ENCODE measurements at places on chromosomes 7 and 10. TPM values are rescaled to one million over a fixed set of nuclear protein-coding genes. Genes with fewer than 3 reads are reported as not detected.

HOXA3 gene
- 0.17 TPM for total RNA-seq

TUBAL3 gene
- not detected for total RNA-seq

PWWP2B gene
- 3.2 TPM for total RNA-seq

BEND7 gene
- 4.1 TPM for total RNA-seq

NEUROG3 gene
- not detected for total RNA-seq

GRCh38 chr10:15824498-15824897, 35.8 kb downstream of the MINDY3 start:
- no peaks in the 10 kb centered on the region for H3K4me1 ChIP-seq
- no peaks in the 10 kb centered on the region for H3K27me3 ChIP-seq
- H3K27ac ChIP-seq = no peak overlapping the region
- peaks cover 9% of the 10 kb centered on the region for H3K36me3 ChIP-seq
- DNase-seq = no peak

DNA sequence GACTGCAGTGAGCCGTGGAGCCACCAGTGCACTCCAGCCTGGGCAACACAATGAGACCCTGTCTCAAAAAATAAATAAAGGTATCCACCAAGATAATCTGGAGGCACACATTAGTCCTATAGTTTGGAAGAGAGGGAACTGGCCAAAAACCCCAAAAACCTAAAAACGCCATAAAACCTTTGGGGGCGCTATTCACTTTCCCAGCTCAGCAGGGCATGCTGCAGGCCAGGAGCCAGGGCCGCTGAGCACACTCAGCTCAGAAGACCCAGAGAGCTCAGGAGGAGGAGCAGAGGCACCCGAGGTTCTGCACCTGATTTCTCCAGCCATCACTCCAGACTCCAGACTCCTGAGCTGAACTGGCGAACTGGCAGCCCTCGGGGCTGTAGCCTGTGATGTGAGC, 167.2 kb upstream of the IMMP2L start:
- DNase-seq = no peak
- no peak overlapping the region for H3K4me3 ChIP-seq
- no peaks in the 10 kb centered on the region for H3K4me1 ChIP-seq
- no peaks in the 10 kb centered on the region for H3K27me3 ChIP-seq

DNA sequence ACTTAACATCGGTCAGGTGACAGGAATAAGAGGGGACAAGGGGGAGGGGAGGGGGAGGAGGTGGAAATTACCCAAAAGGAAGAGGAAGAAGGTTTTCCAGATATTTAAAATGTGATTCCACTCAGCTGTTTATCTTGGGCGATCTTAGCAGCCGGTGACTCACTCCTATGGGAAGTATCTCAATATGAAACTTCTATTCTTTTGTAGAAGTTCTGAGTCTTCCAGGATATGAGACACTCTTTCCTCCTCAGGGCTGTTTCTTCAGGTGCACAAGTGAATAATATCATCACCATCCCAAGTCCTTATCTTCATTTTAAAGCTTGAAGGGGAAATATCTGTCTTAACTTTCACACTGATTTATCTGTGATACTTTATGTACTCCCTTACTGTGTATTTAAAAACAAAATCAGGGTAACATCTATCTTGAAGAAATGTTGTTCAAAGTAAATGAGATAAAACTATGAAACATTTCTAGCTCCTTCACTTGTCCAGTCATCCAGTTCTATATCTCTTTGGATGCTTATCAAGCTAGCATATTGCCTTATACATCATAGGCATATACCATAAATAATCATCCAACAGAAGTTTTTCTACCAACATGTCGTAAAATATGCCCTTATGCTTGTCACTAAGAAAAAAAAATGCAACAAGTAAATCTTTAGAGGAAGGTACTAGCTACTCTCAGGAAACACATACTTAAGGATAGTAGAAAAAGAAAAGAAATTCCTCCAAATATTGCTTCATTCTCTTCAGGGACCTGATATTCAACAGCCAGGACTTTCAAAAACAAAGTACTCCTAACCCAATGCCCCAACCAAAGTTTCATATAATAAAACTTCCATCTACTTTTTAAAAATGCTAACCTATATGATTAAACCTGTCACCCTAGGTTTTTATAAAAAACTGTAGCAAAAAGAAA, 13.7 kb downstream of the DOCK4 start:
- H3K4me1 ChIP-seq = peaks cover 12% of the 10 kb centered on the region
- H3K4me3 ChIP-seq = no peak overlapping the region
- H3K27me3 ChIP-seq = no peaks in the 10 kb centered on the region
- no peaks in the 10 kb centered on the region for H3K36me3 ChIP-seq

DNA sequence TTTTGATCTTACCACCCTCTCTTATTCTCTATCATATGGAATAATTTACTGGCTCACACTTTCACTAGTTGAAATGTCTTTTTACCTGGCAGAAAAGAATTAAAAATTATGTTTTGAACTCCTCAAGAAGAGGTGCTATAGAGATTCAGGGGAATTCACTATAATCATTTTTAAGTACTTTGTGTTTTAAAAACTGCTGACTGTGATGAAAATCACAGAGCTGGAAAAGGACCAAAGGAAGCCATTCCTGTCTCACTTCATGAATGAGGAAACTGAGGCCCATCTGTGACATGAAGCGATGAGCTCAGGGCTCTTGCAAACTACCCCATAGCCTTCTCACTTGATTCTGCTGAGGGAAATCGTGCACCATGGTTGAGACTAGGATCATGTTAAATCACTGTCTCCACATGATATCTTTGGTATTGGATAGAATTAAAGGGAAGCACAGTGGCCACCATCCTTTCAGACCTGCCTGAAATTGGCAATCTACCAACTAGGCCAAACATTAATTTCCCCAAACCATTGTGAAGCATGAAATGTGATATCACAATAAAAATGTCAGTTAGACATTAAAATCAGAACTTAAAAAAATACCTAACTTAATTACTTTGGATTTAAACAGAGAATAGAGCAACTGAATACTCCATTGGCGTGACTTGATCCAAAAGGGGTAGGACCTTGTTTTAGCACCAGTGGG, 141.0 kb downstream of the FZD1 start:
- H3K36me3 ChIP-seq = no peaks in the 10 kb centered on the region
- H3K4me3 ChIP-seq = no peak overlapping the region
- H3K27ac ChIP-seq = no peak overlapping the region

- no peaks in the 10 kb centered on the region for H3K36me3 ChIP-seq
- no peak overlapping the region for H3K27ac ChIP-seq
- no peak overlapping the region for H3K4me3 ChIP-seq
- no peaks in the 10 kb centered on the region for H3K27me3 ChIP-seq
Measured at GRCh38 chr10:85767891-85768290, 598.7 kb downstream of the GRID1 start.

- H3K4me1 ChIP-seq = no peaks in the 10 kb centered on the region
- no peak overlapping the region for H3K27ac ChIP-seq
- H3K27me3 ChIP-seq = no peaks in the 10 kb centered on the region
- no peaks in the 10 kb centered on the region for H3K36me3 ChIP-seq
Measured at GRCh38 chr10:30750971-30751677, 121.6 kb upstream of the LYZL2 start.

DNA sequence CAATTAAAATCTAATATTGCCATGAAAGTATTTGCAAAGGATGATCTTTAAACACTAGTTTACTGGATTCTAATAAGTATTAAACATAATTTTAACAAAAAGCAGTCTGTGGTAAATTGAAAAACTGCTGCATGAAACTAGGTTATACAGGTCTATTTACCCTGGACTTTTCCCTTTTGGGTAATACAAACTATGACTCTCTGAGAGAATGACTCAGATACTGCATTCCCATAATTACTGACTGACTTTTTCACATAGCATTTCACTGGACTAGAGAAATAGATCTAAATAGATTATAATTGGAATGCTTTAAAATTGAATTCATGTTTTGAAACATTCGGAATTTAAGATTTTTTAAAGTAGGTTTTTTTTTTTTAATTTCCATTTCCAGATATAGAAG, 395.7 kb downstream of the THSD7A start:
- H3K27me3 ChIP-seq = no peaks in the 10 kb centered on the region
- H3K4me3 ChIP-seq = no peak overlapping the region
- no peaks in the 10 kb centered on the region for H3K4me1 ChIP-seq
- no peak for DNase-seq
- no peaks in the 10 kb centered on the region for H3K36me3 ChIP-seq

DNA sequence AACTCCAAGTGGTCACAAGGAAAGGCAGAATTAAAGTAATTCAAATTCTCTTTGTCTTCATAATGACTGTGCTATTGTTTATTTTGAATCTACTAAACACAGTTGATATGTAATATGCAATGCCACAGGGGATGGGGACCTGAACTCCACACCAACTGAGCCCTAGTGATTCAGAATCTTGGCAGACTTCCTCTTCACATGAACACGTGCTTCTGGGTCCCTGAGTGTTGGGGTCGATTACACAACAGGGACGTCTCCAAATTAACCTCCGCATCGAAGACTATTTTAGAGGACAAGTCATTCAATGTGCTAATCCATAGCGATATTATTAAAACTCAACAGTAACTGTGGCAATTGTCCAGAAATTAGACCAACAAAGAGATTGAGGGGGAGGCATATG, 95.3 kb upstream of the CARD11 start:
- DNase-seq = no peak
- no peak overlapping the region for H3K4me3 ChIP-seq
- no peaks in the 10 kb centered on the region for H3K27me3 ChIP-seq

DNA sequence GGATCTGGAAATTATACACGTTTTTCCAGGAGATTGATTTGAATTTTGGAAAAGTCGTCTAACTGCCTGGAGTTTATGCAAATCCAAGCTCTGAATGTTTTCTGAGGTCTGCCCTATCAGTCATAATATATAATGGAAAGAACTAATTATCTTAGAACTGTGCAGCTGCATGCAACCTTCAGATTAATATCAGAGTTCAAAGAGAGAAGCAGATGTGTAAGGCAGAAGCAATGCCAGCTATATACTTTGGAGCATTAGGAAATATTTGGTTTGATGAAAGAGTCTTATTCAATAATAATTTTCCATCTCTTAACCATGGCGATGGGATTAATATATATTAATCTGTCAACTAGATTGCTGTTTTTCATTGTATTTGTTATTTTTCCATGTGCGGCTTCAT, 500.9 kb downstream of the NEBL start:
- no peaks in the 10 kb centered on the region for H3K36me3 ChIP-seq
- DNase-seq = no peak
- no peak overlapping the region for H3K27ac ChIP-seq
- H3K27me3 ChIP-seq = no peaks in the 10 kb centered on the region

GRCh38 chr10:49271346-49271745, 27.6 kb upstream of the C10orf71 start:
- no peak overlapping the region for H3K27ac ChIP-seq
- H3K27me3 ChIP-seq = no peaks in the 10 kb centered on the region
- H3K36me3 ChIP-seq = no peaks in the 10 kb centered on the region
- no peak overlapping the region for H3K4me3 ChIP-seq
- DNase-seq = peak; percentile 6
